ENCODE measurements at places on chromosomes 2 and 18.

- DNase-seq = no peak
Observed at GRCh38 chr2:196403471-196403870, 232.1 kb upstream of the STK17B start.

GRCh38 chr2:55422876-55423665, 3.4 kb upstream of the CCDC88A start:
- no peak for DNase-seq

GRCh38 chr2:8546612-8547283, 135.1 kb upstream of the ID2 start:
- no peak for DNase-seq

DNA sequence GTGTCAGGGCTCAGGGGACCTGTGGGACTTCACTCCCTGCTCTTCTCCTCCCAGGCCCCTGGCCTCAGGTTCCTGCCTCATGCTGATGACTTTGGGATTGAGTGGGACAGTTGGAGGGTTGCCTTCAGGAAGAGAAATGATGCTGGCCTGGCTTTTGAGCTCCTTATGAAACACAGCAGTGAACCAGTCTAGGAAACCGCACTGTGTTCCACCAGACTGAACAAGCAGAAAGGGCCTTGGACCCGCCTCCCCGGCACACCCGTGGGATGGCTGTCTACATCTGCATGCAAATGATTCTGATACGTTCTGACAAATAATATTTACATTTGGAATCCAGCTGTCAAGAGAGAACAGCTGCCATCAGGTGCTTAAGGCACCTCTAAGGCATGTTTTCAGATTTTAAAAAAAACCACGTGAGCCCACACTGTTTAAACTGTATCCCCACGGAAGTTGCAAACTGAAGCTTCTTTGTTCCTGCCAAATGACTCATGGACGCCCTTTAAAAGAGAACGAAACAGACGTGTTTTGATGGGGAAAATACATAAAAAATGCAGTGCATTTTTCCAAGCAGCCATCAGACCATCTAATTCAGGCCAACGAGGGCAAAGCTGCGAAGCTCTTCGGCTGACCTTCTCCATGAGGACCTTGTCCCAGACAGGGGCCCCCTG, 27.6 kb upstream of the ASAP2 start:
- no peak for DNase-seq

DNA sequence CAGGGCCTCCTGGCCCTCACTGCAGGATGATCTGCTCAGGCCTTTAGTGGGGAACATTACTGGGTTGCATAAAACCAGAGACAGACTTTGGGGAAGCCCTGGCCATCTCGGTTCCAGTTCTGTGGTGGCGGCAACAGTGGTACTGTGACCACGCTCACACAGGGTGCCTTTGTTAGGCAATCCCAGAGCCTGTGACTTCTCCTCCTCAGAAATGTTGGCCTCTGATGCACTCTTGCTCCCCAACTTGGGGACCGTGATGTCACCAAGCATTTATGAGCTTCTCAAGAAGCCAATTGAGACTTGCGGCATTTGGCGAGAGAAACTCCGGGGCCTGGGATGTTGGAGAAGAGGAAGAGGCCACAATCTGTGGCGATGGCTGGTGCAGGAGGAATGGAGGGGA, 80.9 kb upstream of the PKDCC start:
- no peak for DNase-seq

- DNase-seq = no peak
Observed at GRCh38 chr2:160513120-160513519, 19.5 kb upstream of the RBMS1 start.
